ENCODE measurements at places on chromosomes 4 and X.

DNA sequence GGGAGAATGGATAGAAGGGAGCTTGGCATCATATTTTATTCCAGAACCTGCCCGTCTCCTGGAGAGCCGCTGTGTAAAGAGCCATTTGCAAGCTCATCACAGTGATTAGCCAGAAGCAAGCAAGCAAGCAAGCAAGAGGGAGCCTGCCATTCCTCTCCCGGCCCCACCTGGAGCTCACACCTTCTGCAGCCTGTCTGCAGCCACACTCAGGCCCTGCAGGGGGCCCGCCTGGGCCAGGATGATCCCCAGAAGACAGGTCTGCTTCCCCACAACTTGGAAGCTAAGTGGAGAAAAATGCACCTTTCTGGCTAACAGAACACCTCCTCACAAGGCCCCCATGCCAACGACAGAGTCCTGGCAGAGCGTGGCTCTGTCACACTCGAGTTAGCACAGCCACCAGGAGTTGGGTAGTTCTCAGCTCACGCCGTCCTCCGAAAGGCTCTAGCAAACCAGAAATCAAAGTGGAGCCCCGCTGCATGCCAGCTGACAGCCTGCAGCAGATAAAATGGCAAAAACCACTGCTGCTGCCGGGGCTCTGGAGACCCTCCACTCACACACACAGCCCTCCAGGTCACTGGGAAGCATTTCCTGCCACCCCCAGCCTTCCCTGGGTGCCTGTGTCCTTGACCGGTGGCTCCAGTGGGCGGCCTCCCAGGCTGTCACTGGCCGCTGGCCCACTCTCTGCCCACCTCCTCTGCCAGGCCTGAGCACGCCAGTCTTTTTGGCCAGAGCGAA, 54.9 kb downstream of the DCTD start:
- DNase-seq = no peak

GRCh38 chrX:131264665-131265064, 24.4 kb downstream of the IGSF1 start:
- DNase-seq = no peak

- no peak for DNase-seq
Measured at GRCh38 chr4:1627417-1628313, 56.4 kb downstream of the FAM53A start.

GRCh38 chrX:129945131-129945530, 37.3 kb upstream of the BCORL1 start:
- DNase-seq = no peak

- DNase-seq = no peak
Measured at GRCh38 chr4:88029556-88029955, 22.1 kb downstream of the PKD2 start.
